ENCODE measurements at places on chromosomes 1 and 21.

DNA sequence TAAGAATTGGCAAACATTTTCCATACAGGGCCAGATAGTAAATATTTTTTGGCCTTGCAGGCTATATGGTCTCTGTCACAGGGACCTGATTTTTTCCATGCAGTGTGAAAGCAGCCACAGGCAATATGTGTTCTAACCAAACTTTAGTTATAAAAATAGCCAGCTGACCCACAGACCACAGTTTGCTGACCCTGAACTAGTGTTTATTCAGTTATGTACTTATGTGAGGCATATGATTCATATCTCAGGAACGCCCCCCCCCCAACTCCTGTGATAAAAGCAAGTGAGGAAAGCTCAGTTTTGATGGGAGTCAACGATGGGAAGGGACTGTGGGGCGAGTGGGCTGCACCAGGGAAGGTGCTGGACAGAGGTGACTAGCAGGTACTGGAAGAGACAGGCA lies 80.1 kb downstream of the HMGB4 start:
- no peak for DNase-seq

- no peak for DNase-seq
These were observed 52.7 kb downstream of the PLPP3 start for GRCh38 chr1:56526571-56527174.

- DNase-seq: no peak
These were observed 15.5 kb downstream of the LEPR start for GRCh38 chr1:65435987-65436386.

GRCh38 chr21:45207839-45208626 lies 79.7 kb downstream of the POFUT2 start:
- DNase-seq: no peak

DNA sequence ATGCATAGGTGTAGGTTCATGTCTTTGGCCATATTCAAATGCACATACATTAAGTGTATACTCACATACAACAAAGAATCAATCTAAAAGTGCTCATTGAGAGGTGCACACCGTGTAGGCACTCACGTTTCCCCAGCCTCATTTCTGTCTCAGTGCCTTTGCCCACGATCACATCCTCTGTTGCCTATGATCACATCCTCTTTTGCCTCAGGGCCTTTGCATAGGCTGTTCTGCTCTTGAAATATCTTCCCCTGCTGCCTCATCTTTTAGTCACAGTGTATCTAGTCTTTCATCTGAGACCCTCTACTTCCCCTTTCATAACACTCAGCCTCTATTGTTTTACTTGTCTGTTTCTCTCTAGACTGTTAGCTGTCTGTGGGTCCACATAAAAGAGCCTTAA lies 69.3 kb downstream of the FOXD2 start:
- no peak for DNase-seq

DNA sequence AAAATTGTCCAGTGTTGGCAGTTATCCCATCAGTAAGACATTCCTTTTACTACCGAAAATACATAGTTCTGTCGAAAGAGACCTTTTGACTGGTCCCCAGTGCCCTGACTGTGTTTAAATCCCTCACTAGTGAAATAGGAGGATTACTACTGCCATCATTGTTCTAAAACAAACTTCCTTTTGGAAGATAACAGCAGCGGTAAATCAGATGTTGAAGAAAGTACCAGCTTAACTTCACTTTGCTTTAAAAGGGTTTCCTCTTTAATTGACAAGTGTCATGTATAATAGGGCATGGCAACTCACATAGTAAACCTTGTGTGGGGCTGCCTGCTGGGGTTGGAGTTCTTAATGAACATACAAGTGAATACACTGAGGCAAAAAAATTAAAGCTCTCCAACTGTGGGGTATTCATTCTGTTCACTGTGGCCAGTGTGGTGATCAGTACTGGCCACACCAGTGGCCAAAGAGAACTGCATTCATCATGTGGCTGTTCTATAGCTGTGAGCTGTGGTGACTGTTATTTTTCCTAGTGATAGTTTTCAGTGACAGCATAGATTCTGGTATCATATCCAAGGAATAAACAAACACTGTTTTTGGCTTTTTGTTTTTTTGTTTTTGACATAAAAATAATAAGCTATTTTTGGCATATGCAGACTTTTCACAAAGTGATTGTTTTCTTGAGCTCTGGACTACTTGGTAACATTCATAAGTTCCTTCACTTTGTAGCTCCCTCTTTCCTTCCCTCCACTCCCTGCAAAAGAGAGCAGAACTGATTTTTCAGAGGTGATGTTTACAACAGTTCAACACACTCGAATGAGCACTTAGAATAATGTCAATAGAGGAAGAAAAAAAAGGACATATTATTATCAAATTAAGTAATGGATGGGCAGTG lies 74.5 kb downstream of the NFIA start:
- DNase-seq: no peak

GRCh38 chr1:29875557-29876028 lies 639.3 kb downstream of the PTPRU start:
- DNase-seq: no peak

- DNase-seq: no peak
These were observed 923.4 kb downstream of the NCAM2 start for GRCh38 chr21:21921410-21922232.

- no peak for DNase-seq
These were observed 94.7 kb upstream of the SLC25A33 start for GRCh38 chr1:9444532-9444931.

- DNase-seq: no peak
These were observed 152.7 kb downstream of the HIVEP3 start for GRCh38 chr1:41766041-41766440.

DNA sequence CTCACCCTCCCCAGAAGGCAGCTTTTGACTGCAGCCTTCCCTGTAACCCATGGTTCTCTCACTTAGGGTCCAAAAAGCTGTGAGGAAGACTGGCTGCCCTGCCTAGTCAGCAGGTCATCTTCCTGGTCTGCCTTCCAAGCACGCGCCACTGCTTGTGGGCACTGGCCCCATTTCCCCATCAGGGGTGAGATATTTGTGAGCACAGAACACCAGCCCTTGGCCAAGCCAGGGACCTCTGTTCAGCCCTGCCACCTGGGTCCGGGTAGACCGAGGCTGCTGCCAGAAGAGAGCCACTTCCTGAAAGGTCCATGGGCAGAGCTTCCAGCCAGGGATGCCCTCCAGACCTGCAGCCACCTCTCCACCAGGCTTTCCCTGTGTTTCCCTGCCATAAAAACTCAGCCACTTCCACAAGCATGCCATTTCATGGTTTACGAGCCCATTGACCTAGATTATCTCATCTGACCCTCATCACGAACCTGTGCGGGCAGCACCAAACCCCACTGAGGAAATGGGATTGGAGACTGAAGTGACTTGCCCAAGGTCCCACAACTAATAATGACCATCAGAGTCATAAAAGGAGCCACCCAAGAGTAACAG lies 40.5 kb downstream of the GLIS1 start:
- DNase-seq: no peak

DNA sequence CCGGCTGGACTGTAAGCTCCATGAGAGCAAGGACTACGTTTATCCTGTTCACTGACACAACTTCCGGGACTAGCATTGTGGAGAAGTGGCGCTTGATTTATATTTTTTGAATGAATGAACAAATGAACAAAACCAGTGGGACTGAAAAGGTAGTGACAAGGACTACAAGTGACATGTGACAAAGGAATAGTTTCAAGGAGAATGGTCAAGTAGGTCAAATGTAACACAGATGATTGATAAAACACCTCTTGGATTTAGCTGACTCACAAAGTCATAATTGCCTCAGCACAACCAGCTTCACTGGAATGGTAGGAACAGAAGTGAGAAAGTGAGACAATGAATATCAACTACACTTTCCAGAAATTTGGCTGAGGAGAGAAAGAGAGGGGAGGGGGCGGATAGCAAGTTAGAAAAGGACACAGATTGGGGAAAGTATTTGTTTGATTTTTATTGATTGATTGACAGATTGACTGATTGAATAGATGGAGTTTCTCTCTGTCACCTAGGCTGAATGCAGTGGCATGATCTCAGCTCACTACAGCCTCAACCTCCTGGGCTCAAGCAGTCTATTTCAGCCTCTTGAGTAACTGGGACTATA lies 14.2 kb downstream of the MTF1 start:
- DNase-seq: no peak

Data from stimulated activated CD4-positive, alpha-beta T cell treated with anti-CD3 and anti-CD28 coated beads, TNF-alpha, amount 100 ng/mL, for 24 hours (primary cell).